Stimulated activated CD4-positive, alpha-beta T cell treated with anti-CD3 and anti-CD28 coated beads, Interleukin-1b, Interleukin-23, amount 100 ng/mL, for 4 hours (primary cell): ENCODE measurements at places on chromosomes 16 and 17.

- DNase-seq: no peak
Observed at GRCh38 chr17:31211352-31212012, 85.6 kb downstream of the OMG start.

DNA sequence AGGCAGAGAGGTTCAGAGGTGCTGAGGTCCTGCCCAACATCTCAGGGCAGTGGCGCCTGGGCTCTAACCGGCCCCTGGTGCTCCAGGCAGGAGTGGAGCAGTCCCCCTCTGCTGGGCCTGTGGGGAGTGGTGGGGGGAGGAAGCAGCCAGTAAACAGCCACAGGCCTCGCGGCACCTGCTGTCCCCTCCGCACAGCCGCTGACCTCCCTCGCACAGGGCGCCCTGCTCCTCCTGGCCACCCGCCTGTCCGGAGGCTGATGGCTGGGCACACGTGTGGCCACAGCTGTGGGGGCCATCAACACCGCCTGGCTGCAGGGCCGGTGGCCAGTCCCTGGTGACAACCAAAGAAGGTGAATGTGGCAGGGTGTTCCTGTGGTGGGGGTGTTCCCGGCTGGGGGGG, 36.8 kb upstream of the PABPN1L start:
- DNase-seq: no peak

GRCh38 chr16:8874388-8874787, 5.6 kb upstream of the CARHSP1 start:
- no peak for DNase-seq

DNA sequence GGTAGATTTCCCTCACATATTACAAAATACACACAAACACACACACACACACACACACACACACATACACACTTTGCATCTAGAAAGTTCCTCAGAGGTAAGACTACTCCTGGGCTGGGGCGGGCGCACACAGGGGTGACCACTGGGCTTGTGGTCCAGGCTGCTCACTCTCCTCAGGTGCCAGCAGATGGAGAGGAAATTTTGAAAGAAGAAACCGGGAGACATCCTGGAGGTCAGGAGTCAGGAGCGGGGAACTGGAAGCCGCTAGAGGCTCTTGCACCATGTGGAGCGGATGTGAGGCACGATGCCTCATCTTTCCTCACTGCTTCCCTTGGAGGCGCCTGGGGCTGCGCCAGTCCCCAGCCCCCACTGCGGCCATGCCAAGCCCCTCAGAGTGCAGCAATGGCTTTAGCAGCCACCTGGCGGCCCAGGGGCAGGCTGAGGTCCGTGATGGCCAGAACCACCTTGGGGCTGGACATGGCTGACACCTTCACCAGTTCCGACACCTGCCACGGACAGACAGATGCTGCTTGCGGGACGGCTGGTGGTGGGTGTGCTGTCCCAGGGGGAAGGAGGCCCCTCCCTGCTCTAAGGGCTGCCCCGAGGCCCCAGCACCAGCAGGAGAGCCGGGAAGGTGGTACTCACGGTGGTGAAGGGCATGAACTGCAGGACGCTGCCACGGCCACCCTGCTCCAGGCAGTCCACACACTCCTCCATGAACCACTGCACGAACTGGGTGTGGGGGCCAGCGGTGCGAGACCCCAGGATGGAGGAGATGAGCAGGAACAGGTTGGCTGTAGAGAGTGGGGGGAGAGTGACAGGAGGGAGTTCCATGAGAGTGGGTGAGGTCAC, 4.1 kb downstream of the CSF3 start:
- DNase-seq: no peak

DNA sequence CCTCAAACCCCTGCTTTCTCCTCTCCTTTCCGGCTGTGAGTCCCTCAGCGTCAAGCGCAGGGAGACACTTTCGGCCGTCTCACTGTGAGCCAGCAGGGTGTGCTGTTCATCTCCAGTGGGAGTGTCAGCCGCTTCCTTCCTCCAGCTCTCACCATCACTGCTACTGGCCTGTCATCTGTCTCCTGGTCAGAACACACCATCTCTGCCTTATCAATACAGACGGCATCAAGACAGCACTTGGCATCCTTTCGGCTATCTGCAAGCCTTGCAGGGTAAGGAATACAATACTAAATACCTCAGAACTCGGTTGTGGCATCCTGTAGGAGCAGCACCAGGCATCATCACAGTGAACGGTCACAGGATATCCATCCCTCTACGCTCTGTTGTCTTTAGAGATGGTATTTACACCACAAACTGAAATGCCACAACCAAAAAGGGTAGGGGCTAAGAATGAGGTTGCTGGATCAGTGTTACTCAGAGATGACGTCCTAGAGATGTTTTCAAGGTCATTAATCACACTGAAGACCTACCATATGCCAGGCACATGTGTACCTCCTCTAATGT, 20.7 kb upstream of the CMTM4 start:
- DNase-seq: no peak

GRCh38 chr17:82457929-82458178, 687 bp upstream of the NARF start:
- no peak for DNase-seq

DNA sequence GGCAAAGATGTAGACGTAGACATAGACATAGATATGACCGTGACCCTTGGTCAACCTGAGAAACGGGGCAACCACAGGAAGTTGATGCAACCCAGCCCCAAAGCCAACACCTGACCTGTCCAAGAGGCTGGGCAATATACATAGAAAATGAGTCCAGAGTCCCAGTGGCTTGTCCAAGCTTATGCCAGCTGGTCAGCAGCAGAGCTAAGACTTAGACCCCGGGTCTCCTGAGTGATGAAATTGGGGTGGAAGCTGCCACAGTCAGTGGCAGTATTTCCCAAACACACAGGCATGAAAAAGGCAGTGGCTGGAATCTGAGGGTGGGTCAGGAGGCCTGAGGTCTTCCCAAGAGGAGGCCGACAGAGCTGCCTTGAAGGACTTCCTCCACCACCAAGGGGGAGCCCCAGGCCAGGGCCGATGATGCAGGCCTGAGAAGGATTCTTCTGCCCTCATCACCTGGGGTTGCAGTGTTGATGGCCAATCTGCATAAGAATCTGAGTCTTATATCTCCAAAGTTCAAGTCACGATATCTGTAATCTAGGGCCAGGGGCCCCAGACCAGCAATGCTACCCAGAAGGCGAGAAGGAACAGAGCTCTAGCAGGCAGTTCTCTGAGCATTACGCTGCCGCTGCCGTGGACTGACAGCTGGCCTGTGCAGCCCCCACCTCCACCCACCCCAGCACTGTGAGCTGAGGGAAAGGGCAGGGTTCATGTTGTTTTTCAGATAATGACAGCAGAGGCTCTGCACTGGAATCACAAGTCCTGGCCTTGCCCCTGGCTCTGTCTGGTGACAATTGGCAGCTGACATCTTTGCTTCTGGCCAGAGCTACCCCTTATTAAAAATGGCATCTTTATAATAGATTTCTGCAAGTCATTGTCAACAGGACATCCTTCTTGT, 72.7 kb downstream of the GNAO1 start:
- no peak for DNase-seq

DNA sequence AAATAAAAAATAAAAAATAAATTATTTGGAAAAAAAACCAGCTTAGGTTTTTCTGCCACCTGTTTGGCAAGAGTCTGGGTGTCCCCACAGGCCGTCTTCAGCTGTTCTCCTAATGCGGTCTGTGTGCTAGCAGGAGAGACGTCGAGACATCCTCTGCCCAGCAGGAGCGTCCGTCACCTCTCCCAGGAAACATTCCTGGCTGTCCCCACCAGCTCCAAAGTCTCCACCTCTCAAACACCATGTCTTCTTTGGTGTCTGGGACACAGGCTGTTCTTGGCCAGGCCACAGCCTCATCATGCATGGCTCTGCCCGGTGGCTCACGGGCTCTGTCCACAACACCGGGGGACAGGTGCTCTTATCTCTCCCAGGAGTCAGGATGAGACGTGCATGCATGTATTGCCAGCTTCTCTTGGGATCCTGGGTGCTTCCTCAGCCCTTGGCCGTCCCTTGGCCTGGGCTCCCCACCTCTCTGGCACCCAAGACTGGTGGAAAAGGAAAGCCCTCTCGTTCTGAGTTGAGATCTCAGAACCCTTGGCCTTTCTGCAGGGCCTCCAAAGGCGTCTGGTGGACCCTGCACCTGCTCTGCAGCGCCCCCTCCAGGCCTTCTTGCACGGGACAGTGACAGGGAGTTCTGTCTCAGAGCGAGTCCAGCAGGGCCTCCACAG, 84.9 kb upstream of the CBX4 start:
- DNase-seq: peak; percentile 26

DNA sequence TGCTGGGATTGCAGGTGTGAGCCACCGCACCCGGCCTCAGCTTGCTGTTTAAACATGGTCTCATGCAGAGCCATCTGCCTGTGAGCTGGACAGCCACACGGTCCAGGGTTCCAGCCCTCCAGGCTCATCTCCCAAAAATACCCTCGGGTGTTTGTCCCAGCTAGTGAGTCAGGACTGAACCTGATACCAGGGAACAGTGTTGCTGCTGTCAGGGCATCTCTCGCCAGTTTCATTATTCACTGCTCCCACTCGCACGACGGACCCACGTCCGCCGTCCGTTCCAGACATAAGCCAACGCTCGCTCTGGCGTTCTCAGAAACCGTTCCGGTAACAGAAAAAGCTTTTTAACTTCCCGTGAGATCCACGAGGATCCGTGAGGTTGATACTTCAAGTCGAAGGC, 77.6 kb downstream of the NXN start:
- no peak for DNase-seq

DNA sequence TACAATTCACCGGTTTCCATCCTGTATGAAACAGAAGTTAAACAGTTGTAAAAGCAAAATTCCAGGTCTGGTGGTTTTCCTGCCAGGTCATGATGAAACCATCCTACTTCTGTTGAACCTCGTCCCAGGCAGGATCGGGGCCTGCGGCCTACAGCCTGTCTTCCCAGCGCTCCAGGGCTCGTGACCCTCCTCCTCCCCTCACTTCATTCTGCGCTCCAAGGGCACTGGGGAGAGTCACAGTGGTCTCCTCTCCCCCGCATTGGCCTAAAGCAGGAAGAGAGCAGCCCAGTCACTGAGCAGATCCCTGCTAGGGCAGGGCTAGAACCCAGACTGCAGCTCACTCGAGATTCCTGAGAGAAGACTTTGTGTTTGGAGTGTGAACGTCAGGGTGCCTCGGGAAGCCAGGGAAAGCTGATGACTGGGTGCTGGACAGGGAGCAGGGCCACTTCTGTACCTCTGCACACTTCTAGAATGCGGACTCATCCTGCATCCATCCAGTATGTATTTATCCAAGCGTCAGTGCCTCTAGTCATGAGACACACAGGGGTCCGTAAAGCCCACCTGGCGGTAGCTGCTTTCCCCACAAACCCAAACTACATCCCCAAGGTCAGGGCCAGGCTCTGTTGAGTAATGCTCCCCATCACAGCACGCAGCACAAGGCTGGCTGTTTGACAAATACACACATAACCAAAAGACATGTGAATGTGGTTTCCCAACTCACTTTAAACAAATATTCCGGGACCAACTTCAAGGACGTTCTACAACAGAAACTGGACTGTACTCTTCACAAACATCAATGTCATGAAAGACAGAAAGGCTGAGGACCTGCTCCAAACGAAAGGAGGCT, 1.7 kb upstream of the ITGAE start:
- DNase-seq: no peak

DNA sequence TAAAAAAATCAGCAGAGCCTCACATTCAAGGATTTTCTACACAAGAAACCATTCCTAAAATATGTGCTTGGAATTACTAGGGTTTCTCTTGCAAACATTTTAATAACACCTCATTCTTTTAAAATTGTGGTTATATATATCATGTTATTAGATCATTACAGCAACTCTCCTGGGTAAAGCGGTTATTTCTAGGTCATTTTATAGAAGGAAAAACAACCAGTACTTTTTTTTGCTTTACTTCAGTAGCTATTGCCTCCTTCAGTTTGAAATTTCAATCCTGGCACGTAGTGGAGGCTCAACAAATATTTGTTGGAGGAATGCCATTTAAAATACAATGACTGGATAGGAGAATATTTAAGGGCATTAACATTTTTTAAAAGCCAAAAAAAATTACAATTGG, 220.6 kb downstream of the CDRT15L2 start:
- DNase-seq: no peak

DNA sequence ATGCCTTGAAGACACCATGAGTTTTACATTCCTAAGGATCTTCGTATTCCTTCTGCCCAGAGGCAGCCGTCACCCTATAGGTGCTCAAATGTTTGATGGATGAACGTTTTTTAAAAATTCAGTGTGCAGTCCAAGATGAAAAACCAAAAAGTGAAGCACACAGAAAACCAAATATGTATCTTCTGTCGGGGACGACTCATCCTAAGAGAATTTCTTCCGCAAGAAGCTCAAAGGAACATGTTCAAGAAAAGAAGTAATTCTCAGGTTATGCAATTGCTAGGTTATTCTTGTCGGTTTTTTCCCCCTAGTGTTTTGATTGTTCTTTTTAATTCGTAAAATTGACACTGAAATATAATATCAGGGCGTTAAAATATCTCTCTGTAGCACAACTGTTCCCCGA, 1.4 kb downstream of the CENPV start:
- no peak for DNase-seq

GRCh38 chr16:75074920-75075687, 41.5 kb downstream of the LDHD start:
- peak; percentile 59 for DNase-seq

- DNase-seq: no peak
Observed at GRCh38 chr17:61409301-61410112, 9.9 kb downstream of the TBX2 start.

- no peak for DNase-seq
Observed at GRCh38 chr17:64150237-64151015, 20.5 kb upstream of the ERN1 start.

- no peak for DNase-seq
Observed at GRCh38 chr16:4200000-4200780, 41.7 kb downstream of the SRL start.

- DNase-seq: no peak
Observed at GRCh38 chr17:74283371-74283673, 9.3 kb downstream of the DNAI2 start.

- DNase-seq: no peak
Observed at GRCh38 chr16:87674419-87674818, 72.1 kb downstream of the JPH3 start.
